ENCODE measurements at places on chromosomes 16 and 17. TPM values are rescaled to one million over a fixed set of nuclear protein-coding genes. Genes with fewer than 3 reads are reported as not detected.

Gene HSD17B1
- total RNA-seq: 0.91 TPM

Gene KRT33A
- total RNA-seq: not detected

Gene RPL13
- total RNA-seq: 2,404 TPM

Gene MYH10
- total RNA-seq: 20.7 TPM

Gene WIPF2
- 26.9 TPM for total RNA-seq

GRCh38 chr17:43094129-43094835 lies 30.9 kb downstream of the BRCA1 start:
- DNase-seq: no peak
- H3K4me3 ChIP-seq: no peak overlapping the region
- no peaks in the 10 kb centered on the region for H3K27me3 ChIP-seq
- no peak overlapping the region for H3K27ac ChIP-seq

- H3K27ac ChIP-seq: peak within 1 kb of the TSS; percentile 77
- peak; percentile 39 for DNase-seq
- peaks cover 32% of the 10 kb centered on the region for H3K36me3 ChIP-seq
- peak within 1 kb of the TSS; percentile 82 for H3K4me3 ChIP-seq
- peaks cover 46% of the 10 kb centered on the region for H3K4me1 ChIP-seq
These were observed at the start of gene PYCARD for GRCh38 chr16:31202414-31203375. Gene PYCARD (minus strand): TSS chr16:31202760. CDS start chr16:31202690, 70 bp downstream.

DNA sequence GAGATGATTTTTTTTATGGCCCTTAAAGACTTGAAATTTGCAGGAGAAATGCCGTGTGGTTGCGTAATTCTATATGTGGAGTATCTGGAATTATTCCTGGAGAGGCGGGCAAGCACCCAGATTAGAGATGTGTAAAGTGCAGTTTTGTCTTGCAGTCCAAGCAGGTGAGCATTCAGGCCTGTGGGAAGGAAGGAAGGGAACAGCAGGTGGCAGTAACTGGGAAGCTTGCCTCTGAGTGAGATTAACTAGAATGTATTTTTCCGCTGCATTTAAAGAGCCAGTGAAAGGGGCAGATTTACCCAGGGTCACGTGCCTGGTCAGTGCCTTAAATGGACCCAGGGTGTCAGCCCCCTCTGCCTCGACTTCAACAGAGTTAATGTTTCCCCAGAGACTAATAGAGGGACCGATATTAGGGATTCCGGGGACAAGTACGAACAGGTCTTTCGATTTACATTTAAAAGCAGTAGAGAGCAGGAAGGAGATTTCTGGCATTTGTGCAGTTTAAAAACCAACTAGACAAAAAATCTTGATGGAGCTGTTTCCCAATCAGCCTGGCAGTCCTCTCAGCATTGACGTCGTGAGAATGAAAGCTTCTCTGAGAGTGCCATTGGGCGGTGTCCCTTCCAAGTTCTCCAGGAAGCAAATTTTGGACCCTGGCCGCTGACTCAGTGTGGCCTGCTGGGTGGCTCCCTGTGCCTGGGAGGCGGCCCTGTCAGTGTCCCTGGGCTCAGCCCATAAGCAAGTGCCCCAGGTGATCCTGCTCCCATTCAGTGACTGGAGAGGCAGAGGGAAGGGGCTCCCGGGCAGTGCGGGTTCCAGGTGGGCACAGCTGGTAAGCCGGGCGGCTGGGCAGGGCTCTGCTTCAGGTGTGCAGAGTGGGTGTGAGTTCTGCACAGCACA lies 38.2 kb downstream of the KSR1 start:
- H3K27ac ChIP-seq: no peak overlapping the region
- H3K4me1 ChIP-seq: peaks cover 22% of the 10 kb centered on the region
- no peak for DNase-seq
- H3K36me3 ChIP-seq: peaks cover 23% of the 10 kb centered on the region
- no peak overlapping the region for H3K4me3 ChIP-seq
- no peaks in the 10 kb centered on the region for H3K27me3 ChIP-seq
